ENCODE measurements at places on chromosomes 2 and 18.

DNA sequence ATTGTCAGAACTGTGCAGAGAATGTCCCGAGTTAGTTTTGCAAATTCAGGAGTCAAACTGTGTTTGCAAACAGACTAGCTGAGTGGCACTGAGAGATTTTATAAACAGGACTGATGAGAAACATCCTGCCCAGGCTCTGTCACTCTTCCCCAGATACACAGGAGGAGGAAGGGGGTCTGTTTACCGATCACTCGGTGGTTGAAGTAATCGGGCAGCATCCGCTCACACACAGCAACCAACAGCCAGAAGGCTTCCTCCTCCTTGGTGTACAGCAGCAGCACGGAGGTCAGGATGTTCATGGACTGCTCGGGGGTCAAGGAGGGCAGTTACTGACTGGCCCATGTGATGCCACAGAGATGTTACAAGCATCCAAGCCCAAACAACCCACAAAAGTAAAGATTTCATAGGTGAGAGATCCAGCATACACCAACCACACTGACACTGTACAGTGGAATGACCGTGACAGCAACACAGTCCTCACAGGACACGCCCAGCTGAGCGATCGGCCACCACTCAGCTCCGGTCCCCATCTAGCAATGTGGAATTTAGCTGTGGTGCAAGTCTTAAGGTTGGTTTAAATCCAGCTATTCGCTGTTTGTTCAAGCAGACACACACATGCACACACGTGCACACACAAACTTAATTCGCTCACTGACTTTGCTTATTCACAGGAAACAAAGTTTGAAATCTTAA, 30.1 kb downstream of the RPL31 start:
- DNase-seq = no peak

- DNase-seq = no peak
Measured at GRCh38 chr2:166239548-166239947, 111.7 kb upstream of the SCN1A start.

GRCh38 chr2:232336241-232336736, 42.3 kb upstream of the ALPP start:
- no peak for DNase-seq

DNA sequence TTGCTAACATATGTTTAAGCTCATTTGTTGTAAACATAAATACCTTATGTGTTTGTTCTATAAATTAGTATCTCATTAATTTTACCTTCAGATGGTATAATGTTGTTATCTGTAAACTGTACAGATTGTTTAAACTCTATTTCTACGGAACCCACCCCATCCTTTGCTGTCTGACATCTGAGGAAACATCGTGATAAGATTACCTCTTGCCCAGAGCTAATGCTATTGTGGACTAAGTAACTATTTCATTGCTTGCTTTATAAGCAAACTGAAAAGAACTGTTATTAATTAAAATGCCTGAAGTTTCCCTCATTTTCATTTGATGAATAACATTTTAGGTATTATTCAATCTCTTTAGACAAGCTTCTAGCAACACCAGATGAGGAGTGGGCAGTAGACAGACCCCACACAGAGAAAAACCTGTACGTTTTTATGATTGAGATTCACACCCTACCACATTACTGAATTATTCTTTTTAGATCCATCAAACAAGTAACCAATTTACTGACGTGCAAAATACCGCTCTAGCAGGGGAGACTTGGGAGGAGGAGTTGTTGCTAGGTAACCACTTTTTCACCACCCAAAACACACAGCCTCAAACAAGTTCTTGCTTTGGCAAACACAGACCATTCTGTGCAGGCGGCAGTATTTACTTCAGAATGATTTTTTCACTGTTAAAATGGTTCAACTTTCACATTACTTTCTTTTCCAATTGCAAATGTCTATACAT, 1.9 kb upstream of the SYT4 start:
- no peak for DNase-seq

DNA sequence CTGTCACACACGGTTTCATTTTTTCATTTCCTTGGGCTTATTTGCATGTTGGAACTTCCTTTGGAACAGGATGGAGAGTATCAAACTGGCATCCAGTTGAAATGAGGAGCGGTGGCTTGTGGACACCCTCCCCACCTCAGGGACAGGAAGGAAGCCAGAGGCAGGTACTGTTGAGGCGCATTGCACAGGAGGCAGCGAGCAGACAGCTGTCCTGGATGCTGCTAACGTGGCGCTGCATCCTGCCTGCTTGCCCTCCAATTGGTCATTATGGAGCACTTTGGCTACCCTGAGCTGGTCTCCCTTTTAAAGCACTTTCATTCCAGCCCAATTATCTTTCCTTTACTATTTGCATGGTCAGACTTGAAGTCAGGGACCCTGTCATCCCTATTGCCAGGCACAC, 80.7 kb upstream of the ITGA4 start:
- no peak for DNase-seq

DNA sequence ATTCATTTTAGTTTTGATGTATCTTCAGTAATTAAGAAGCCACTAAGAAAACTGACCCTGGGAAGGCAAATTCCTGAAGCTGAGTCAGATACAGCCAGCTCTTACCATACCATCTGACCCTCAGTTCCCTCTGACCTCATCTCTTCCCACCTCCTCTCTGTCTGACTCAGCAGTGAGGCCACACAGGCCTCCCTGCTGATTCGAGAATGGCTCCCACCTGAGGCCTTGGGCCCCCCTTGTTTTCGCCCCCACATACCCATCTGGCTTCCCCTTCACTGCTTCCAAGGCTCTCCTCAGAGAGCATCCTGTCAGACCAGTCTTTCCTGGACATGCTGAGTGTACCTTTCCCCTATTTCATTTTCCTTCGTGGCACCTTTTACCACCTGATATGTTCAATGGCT, 71.0 kb upstream of the CYP1B1 start:
- no peak for DNase-seq

GRCh38 chr2:52416340-52416739, 1351.3 kb upstream of the CHAC2 start:
- DNase-seq = no peak

- DNase-seq = no peak
Measured at GRCh38 chr2:8087480-8087840, 594.4 kb upstream of the ID2 start.

DNA sequence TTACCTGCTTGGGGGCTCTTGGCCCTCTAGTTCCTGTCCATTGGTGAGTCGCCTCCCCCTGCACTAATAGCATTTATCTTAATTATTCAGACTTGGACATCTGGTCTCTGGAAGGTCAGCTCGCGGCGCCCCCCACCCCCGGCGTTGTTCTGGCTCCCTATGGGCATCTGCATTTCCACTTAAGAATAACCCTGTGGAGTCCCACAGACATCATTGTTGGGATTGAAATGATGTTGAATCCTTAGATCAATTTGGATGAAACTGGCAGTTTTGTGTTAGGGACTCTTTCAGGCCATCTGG, 313.8 kb upstream of the HS6ST1 start:
- no peak for DNase-seq

DNA sequence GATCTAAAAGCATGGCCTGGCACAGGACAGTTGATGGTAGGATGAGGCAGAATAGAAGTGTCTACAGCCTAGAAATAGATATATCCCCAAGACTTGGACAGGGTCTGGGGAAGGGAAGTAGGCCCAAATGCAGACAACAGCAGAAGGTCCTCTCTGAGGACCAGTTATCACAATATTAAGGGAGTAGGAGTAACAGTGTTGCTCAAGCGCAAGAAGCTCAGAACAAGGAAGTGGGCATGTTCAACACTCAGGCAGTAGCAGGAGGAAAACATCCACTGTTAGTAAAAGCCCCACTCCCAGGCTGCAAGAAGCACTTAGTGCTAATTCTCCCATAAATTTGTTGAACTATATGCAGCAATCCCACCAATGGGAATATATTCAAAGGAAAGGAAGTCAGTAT, 314.7 kb downstream of the METTL4 start:
- no peak for DNase-seq

All from activated CD4-positive, CD25-positive, alpha-beta regulatory T cell (primary cell).